ENCODE measurements at places on chromosomes 2 and 18.
A peak's percentile ranks its signal among the peaks of the same experiment; 100 is the strongest.

GRCh38 chr2:65464604-65465003, 32.2 kb upstream of the SPRED2 start:
- DNase-seq = no peak

DNA sequence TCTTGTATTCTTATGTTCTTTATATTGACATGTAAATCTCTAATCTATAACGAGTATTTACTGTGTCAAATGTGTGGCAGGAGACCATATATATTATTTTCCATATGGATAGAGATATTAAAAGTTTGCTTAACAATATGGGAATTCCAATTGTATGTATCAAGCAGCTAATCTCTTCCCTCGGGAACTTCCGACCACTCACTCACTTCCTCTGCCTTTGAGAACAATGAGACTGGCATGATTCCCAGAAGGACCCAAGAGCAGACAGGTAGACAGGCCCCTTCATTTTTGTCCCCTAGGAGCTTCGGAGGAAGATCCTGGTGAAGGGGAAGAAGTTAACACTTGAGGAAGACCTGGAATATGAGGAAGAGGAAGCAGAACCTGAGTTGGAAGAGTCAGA, 24.1 kb downstream of the PLCD4 start:
- DNase-seq = no peak

- no peak for DNase-seq
Measured at GRCh38 chr2:25062511-25062917, 20.6 kb downstream of the EFR3B start.

DNA sequence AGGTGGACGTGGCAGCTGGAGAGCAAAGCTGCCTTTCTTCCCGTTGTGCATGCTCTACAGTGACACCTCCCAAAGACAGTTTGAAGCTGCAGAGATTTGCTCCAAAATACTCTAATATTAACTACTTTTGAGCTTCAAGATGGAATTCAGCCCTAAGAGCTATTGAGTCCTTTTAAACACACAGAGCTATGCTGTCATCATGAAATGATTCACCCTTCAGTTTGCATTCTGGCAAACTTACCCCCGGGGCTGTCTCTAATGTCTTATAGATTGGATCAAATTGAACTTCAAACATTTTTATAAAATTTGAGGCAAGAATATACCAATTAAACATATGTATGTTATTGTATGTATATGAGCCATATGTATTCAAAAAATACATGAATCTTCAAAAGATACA, 110.7 kb upstream of the EFEMP1 start:
- no peak for DNase-seq

DNA sequence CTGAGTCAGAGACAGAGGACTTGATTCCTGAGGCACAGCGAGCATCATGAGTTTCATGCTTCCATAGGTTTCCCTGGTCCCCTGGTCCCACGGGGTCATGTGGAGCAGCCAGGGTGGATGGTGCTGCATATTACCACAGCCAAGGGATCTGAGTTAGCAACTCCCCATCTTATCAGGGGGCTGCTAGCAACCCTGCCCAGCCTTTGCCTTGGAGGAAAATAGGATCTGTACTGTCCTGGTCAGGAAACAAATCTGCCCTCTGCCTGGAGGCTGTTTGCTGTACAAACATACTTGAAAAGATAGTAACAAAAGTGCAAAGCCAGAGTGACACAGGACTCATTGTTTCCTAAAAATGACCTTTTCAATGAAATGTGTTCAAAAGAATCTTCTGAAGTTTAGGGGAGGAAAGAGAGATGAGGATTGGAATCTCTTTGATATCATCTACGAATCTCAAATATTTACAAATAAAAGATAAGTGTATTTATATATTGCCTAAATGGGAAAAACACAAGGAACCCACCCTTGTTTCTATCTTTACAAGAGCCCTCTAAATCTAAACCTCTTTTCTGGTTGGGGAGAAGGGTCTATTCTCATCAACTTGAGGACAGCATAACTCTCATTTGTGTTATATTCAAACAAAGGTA, 194.8 kb downstream of the CD226 start:
- DNase-seq = no peak

DNA sequence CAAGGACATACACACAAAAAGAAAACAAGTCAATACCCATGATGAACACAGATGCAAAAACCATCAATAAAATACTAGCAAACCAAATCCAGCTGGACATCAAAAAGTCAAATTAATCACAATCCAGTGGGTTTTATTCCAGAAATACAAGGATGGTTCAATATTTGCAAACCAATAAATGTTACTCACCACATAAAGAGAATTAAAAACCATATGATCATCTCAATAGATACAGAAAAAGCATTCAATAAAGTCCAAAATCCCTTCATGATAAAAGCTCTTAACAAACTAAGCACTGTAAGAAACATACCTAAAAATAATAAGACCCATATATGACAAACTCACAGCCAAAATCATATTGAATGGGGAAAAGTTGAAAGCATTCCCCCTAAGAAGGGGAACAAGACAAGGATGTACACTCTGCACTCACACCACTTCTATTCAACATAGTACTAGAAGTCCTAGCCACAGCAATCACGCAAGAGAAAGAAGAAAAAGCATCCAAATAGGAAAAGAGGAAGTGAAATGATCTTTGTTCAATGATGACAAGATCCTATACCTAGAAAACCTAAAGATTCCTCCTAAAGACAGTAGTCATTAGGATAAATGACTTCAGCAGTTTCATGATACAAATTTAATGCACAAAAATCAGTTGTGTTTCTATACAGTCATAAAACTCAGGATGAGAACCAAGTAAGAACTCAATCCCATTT, 62.6 kb downstream of the TRAPPC8 start:
- no peak for DNase-seq

GRCh38 chr2:1995987-1996386, 251.7 kb upstream of the PXDN start:
- DNase-seq = no peak

GRCh38 chr2:107932488-107932887, 53.8 kb upstream of the SLC5A7 start:
- DNase-seq = no peak

GRCh38 chr18:23918395-23919032, 96.0 kb upstream of the TTC39C start:
- DNase-seq = peak; percentile 16

GRCh38 chr18:23851470-23852002, 162.3 kb downstream of the LAMA3 start:
- no peak for DNase-seq

- DNase-seq = no peak
Measured at GRCh38 chr2:47072018-47072691, 83.0 kb downstream of the STPG4 start.

DNA sequence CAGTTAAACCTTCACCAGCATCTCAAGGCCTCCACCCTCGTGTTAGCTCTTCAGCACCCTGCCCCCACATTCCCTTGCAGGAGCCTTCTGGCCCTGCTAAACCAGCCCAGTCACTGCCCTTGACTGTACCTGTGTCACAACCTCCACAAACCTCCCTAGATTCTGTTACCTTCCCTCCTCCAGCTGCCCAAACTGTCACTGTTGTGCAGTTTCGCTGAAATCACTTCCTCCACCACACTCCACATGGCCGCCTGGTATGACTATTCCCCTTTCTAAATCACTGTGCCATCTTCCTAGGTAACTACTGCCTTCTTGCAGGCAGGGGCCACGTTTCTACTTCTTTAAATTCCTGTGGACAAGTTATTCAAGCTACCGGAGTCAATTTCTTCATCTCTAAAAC, 160.2 kb downstream of the GALNT14 start:
- no peak for DNase-seq

DNA sequence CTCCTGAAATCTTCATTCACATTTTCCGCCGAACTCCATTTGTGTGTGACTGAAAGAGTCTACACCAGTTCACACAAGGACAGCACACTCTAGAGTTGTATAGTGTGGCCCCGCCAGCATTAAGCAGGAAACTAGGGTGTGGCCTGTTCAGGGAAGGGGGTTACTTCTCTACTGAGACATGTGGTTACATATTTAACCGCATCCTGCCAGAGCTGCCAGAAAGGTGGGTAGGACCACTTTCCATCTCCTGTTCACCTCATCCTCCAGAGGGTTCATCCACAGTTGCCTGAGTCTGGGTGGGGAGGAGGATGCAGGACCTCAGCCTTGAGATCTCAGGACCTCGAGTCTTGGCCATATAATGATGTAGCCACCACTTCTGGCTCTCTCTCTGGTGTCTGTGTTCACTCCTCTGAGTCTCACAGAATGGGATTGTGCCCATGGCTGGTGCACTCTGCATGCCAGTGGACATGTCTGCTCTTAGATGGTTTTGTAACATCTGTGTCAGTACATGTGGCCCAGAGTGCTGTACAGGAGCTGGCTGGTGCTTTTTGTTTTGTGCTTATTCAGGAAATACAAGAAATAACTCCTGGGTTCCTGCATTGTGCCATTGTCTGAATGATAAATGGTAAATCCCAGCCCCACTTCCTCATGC, 7.7 kb upstream of the SP140L start:
- DNase-seq = no peak

DNA sequence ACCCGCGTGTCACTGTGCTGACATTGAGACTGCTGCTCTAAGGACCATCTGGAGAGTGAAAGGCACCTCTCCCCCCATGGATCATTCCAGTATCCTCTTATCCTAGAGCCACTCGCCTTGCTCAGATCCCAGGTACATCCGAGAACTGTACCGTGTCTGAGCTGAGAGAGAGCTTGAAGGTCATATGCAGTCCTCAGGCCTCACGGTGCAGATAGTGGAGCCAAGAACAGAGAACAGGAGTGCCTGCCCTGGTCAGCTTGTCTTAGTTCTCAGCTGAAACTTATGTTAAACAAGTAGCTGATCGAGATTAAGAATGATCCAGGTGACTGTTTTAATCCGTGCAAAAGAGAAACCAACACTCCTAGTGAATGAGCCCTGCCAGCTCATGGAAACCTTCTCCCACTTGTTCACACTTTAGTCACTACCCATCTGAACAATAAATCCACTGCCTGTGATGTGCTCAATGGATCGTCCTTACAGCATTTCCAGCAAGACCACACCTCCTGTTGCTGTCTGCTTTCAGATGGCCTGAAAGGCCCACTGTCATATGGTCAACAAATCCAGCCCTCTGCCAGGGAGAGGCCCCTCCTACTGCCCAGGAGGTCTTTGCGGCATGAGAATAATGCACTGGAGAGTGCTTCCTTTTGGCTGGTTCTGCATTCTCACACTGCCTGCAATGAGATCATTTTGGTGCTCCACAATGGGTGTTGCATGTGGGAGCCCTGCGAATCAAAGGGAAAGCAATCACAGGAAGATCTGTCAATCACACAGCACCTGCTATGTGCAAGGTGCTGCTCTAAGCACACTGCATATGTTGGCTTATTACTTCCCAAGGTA, 43.7 kb upstream of the APCDD1 start:
- no peak for DNase-seq

DNA sequence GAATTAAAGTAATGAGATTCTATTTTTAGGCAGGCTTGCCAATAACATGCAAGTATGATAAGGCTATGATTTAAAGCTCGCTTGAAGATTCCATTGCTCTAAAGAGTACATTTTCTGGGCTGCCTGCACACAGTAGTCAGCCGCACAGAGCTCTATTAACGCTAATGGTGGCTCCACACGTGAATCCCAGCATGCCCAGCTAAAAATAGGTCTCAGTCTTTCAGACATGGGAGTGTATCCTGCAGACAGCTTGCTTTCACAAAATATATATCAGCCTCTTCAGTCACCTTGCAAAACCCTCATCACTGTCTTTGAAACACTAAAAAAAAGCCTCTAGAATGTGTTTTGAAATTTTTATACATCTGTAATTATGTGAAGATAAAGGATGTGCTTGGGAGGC, 418.1 kb downstream of the MTX2 start:
- no peak for DNase-seq

DNA sequence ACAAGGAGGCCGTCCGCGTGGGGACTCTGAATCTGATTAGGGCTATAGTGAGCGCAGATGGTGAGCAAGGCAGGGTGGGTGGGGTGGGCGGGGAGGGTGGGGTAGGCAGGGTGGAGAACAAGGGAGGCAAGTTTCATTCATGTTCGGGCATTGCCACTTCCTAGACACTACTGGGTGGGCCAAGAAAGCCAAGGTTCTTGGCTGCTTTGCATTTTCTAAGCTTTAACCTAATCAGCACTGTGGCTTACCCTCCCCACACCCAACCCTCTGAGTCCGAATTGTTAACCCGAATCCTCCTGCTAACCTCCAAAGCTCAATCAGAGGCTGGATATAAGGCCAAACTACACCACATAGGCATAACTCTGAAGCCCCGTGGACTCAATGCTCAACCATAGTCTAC, 18.1 kb downstream of the MROH2A start:
- DNase-seq = no peak

GRCh38 chr18:76374330-76375281, 120.4 kb downstream of the ZNF516 start:
- no peak for DNase-seq

GRCh38 chr2:239603411-239604356, 202.9 kb upstream of the HDAC4 start:
- no peak for DNase-seq

GRCh38 chr2:37609782-37610181, 61.7 kb downstream of the CDC42EP3 start:
- no peak for DNase-seq

GRCh38 chr2:157479081-157480027, 35.5 kb upstream of the CYTIP start:
- no peak for DNase-seq

- DNase-seq = no peak
Measured at GRCh38 chr2:200627110-200627770, 41.4 kb downstream of the AOX1 start.

DNA sequence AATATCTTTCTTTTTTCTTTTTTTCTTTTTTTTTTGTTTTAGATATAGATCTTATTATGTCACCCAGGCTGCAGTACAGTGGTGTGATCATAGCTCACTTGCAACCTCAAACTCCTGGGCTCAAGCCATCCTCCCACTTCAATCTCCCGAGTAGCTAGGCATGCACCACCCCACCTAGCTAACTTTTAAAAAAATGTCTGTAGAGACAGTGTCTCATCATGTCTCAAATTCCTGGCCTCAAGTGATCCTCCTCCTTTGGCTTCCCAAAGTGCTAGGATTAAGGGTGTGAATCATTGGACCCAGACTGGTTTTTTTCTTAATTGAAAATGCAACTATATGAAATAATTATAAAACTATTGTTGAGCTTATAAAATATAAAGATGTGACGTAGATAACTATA, 9.8 kb upstream of the ZCCHC2 start:
- no peak for DNase-seq

- no peak for DNase-seq
Measured at GRCh38 chr2:10584843-10585475, 104.8 kb downstream of the NOL10 start.

DNA sequence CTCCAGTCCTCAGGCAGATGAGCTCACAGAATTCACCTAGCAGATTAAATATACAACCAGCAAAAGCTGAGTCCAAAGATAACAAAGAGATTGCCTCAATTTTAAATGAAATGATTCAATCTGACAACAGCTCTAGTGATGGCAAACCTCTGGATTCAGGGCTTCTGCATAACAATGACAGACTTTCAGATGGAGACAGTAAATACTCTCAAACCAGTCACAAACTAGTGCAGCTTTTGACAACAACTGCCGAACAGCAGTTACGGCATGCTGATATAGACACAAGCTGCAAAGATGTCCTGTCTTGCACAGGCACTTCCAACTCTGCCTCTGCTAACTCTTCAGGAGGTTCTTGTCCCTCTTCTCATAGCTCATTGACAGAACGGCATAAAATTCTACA, 86.0 kb downstream of the PTRHD1 start:
- no peak for DNase-seq

Measured in NCI-H2107 (cell line).